Activated CD4-positive, CD25-positive, alpha-beta regulatory T cell (primary cell): ENCODE measurements at places on chromosomes 6 and 20.

GRCh38 chr20:58145506-58146080, 82.9 kb downstream of the ANKRD60 start:
- DNase-seq = no peak

DNA sequence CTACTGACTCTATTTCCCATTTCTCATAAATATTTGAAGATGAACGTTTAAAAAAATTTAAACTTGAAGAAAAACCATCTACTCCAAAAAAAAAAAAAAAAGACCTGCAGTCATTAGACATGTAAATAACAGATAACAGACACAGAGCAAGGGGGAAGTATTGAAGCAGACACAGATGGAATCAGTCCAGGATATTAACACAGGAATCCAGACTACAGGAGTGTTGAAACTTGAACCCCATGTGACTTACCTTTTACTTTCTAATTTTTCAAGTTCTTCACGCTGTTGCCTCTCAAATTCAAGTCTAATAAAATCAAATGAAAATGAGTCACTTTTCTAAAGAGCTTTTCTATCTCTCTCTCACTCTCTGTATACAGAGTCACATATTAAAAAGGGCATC, 191.8 kb downstream of the KIF16B start:
- no peak for DNase-seq

- DNase-seq = no peak
Observed at GRCh38 chr20:51411870-51412269, 130.6 kb downstream of the NFATC2 start.

DNA sequence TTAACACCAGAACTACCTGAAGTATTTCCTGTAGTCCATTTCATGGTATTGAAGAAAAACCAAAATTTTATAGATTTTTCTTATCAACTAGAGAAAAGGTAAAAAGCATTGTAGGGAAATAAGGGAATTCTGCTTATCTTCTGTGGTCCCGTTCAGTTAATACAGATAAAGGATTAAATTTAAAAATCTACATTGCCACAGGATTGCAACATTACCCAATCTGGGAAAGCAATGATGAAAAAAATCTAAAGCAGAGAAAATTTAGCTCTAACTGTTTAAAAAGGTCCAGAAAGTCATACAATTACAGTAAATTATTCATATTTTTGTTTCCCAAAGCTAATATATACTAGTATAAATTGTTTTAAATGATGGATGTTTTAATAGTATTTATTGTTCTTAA, 18.0 kb downstream of the POLH start:
- no peak for DNase-seq

DNA sequence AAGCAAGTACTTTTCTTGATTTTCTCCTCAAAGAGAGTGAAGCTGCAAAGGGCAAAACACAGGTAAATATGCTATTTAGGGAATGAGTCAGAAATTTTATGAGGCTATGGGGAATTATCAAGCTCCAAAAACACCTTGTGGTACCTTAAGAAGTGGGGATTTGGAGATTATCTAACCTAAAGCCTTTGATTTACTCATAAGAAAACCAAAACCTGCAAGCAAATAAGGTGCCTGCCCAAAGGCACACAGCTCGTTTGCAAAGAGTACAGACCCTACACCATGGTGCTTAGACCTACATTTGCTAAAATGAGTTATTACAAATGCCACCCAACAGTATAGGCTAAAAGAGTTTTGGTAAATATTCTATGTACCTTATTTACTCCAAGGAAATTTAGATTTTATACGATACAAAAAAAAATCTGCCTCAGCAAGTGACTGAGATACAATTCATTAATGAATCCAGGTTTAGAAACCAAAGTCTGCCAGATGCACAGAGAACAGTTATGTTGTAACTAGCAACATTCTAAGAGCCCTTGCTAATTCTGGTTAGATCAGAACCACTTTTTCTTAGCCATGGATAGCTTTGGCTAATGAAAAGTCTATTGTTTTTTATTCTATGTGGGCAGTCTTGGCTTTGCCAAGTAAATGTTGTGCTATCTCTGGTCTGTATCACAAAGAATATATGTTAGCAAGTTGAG, 101.5 kb downstream of the KHDC1L start:
- DNase-seq = no peak

DNA sequence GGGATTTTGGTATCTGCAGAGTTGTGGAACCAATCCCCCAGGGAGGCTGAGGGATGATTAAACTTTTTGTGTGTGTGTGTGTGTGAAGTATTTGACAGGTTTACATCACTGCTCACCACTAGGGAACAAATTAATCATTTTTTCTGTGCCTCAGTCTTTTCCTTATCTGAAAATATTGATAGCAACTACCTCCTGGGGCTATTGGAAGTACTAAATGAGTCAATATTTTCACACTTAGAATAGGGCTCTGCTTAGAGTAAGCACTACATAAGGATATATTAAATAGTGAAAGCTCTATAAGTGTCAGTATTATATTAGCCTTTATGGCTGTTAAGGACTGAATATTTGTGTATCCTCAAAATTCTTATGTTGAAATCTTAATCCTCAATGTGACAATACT, 155.2 kb upstream of the UST start:
- no peak for DNase-seq

- DNase-seq = no peak
Observed at GRCh38 chr6:137121401-137121997, 51.9 kb downstream of the IL22RA2 start.

DNA sequence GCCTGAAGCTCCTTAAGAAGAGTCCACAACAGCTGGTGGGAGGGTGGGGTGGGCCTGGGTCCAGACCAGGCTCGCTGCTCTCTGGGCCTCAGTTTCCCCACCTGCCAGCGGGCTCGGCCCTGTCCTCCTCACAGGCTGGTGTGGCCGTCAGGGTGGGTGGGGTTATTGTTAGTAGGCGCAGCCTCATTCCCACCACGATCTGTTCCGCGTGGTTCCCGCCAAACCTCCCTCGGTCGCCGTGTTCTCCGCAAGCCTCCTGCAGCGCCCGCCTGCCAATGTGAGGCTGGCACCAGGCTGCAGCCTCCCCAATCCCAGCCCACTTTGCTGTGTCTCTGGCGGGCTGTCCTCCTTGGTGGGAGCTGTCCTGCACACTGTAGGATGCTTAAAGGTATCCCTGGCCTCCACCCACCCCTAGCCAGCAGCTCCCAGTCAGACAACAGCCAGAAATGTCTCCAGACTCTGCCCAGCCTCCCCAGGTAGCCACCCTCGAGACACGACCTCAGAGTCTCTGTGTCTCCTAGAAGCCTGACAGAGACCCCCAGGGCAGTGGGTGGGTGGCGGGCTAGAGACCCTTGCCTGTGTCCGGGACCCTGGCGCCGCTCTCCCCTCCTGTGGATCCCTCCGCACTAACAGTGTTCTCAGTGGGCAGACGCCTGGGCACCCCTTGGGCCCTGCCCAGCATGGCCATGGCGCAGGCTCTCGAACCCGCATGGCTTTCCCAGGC, 15.3 kb downstream of the SLC17A9 start:
- no peak for DNase-seq

DNA sequence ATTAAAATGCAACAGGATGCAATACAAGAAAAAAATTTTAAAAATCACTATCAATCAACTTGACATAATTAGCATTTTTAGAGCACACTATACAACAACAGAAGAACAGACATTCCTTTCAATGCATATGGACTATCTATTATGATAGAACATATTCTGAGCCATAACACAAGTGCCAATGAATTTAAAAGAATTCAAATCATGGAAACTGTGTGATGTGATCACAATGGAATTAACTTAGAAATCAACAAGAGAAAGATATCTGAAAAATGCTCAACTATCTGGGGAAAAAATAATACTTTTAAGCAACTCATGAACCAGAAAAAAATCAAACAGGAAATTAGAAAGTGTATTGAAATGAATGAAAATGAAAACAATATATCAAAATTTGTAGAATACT, 106.3 kb downstream of the ADTRP start:
- DNase-seq = no peak

DNA sequence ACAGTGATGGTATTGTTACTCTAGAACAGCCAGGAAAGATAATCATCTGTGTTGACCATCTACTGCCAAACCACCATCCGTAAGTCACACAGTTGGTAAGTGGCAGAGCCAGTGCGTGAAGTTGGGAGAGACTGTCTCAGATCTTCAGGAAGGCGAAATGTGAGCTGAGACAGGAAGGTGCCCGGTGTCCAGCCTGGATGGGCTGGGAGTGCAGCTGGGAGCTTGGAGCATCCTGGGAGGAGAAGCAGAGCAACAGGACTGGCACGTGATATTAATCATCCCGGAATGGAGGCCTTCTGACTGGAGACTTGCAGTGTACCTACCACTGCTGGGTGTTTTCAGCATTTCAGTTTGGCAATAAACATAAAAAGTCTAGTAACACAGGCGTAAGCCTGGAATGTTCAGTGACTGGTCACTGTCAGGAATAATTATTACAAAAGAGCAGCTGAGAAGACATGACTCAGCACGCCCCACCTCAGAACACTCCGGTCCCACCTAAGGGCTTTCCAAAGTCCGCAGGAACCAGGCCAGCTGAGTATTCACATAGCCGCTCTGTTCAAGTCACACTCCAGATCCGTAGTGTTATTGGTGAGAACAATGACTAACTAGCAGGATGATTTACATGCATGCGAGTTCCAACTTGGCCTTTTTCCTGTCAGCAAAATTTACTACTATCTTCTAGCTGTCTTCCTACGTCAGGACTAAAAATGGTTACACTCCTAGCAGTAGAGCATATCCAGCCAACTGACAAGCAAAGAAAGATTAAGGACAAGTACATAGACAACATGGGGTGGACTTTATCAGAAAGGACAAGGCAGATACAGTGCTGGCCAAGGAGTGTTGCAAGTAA, 45.1 kb upstream of the PNRC1 start:
- no peak for DNase-seq

DNA sequence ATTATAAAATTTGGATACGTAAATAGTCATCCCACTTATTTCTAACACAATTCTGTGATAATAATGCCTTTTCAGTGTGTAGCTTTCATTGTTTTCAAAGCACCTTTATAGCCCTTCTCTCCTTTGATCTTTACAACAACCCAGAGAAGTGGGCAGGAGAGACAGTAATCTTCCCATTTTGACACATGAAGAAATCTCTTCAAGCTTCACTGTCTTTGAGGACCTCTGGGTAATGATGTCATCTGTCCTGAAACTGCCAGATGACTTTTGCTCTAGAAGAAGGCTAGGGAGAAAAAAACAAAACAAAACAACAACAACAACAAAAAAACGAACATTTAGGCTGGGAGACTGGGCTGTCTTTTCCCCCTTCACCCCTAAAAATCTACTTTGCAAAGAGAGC, 203.0 kb downstream of the KCNQ5 start:
- no peak for DNase-seq

GRCh38 chr6:21371061-21371460, 222.5 kb upstream of the SOX4 start:
- DNase-seq = no peak

DNA sequence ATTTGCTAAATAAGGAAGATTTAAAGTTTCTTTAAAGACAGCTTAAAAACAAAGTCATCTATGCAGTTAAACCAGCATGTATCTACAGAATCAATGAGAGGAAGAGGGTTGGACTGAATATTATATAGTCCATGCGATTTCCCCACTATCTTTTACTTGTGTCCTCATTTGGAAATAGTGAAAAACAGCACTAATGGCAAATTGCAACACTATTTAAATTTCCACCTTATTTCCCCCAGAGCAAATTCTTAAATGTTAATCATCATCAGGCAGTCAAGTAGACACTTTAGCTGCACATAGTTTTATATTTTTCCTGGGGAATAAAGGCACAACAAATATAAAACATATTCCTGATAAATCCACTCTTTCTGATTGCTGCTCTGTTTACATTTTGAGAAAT, 114.6 kb downstream of the LCA5 start:
- no peak for DNase-seq

DNA sequence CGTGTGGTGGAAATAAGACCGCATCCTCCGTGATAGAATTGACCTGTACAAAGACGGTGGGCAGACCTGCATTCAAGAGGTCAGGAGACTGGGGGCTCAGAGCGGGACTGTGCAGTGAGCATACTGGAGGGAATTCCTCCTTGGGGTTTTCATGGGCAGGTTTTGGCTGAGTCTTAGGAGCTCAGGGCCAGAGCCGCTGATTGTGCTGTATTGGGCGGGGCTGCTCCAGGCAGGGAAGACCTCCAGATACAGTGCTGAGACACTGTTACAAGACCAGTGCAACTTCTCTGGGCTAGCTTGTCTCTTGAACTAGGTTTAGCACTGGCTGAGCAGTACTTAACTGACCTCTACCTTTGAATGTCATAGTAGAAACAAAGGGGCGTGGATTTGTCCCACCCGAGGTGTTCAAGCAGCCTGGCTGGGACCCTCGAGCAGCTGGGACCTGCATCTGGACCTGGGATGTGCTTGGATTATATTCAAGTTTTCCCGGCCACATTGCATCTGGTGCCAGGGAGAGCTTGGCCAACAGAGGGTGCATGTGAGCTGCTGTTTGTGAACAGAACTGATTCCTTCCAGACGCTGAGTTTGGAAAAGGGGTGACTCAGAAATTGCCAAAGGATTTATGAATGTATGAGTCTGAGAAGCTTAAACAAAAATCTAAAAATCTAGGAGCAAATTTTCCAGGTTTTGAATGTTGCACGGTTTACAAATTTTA, 33.4 kb upstream of the SLC22A1 start:
- DNase-seq = no peak

DNA sequence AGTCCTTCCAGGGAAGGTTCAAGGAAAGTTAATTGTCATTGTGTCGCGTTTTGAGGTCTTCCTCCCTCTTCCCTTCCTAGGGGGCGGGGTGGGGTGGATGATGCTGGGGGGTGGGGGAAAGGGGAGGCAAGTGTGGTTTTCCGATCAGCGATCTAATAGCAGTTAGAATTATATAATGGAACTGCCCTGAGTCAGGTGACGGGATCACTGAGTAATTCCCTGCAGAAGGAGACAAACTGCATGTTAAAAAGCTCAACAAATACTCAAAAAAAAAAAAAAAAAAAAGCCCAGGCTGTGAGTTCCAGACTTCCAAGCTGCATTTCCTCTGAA, 240.4 kb downstream of the PHACTR1 start:
- DNase-seq = no peak

GRCh38 chr6:21741221-21742109, 147.9 kb downstream of the SOX4 start:
- no peak for DNase-seq

GRCh38 chr20:2473516-2473915, 2.9 kb upstream of the SNRPB start:
- DNase-seq = no peak

- DNase-seq = no peak
Observed at GRCh38 chr6:20882014-20882413, 347.8 kb downstream of the CDKAL1 start.
